Stimulated activated CD4-positive, alpha-beta T cell treated with anti-CD3 and anti-CD28 coated beads, Interleukin-1b, Interleukin-23, amount 100 ng/mL, for 48 hours (primary cell): ENCODE measurements at places on chromosomes 1 and 21.

GRCh38 chr1:4305526-4306301 lies 348.7 kb upstream of the AJAP1 start:
- DNase-seq, result no peak

- no peak for DNase-seq
Observed at GRCh38 chr1:53628286-53628955, 110.5 kb downstream of the GLIS1 start.

DNA sequence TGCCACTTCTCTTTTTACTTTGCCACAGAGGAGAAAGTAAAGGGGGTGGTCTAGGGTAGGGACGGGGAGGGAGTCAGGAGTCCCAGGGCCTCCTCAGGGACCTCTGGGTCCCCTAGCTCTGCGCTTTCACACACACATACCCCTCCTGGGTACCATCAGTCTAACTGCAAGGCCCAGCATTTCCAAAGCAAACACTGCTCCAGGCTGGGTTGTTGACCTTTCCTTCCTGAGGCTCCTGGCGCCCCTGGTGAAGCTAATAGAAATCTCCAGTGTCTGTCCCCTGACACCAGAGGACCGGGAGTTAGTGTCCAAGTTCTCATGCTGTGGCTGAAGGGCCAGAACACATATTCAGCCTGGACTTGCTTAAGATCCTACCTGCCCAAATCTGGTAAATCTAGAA lies 3.9 kb downstream of the TMEM63A start:
- DNase-seq, result no peak

GRCh38 chr1:172122381-172122780 lies 281.1 kb downstream of the DNM3 start:
- no peak for DNase-seq

- no peak for DNase-seq
Observed at GRCh38 chr1:15609631-15610030, 7.6 kb upstream of the DDI2 start.

GRCh38 chr1:168285521-168285790 lies 4.8 kb downstream of the TBX19 start:
- no peak for DNase-seq

GRCh38 chr1:108669679-108670078 lies 8.8 kb upstream of the HENMT1 start:
- no peak for DNase-seq

GRCh38 chr1:205122489-205122882 lies 708 bp upstream of the RBBP5 start:
- no peak for DNase-seq

- DNase-seq, result no peak
Observed at GRCh38 chr1:54273092-54273794, 73.3 kb downstream of the MRPL37 start.

DNA sequence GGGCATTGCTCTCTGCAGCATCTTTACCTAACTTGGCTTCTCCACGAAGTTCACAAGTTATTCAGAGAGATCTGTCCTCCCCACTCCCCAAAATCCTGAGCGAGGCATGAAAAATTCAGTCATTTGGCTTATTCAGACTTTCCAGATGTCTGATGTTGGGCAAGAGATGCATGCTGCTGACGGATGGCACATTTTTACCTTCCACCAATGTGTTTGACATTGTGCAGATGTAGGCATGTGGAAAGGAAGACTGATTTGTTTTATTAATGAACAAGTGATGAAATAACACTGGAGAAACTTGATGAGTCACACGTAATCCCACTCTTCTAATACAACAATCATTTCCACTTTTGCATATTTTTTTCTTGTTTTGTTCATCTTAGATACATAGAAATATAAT lies 86.7 kb downstream of the C1orf94 start:
- no peak for DNase-seq

- DNase-seq, result no peak
Observed at GRCh38 chr1:54460351-54460750, 54.2 kb upstream of the SSBP3 start.

GRCh38 chr1:230265200-230266115 lies 160.7 kb downstream of the PGBD5 start:
- DNase-seq, result no peak

DNA sequence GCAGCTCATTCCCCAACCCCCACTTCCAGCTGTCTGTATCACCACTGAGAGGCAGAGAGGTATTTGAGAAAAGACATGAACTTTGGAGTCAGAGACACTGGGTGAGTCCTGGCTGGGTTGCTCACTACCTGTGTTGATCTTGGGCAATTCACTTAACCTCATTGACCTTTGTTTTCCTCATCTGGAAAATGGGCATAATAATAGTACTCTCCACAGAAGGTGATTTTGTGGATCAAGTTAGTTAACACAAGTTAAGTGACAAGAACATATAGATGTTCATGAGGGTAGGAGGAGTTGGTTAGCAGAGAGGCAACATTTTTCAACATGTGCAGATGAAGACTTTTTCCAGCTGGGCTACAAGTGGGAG lies 17.1 kb upstream of the ETV3L start:
- no peak for DNase-seq

GRCh38 chr1:72000809-72001208 lies 281.5 kb downstream of the NEGR1 start:
- DNase-seq, result no peak

DNA sequence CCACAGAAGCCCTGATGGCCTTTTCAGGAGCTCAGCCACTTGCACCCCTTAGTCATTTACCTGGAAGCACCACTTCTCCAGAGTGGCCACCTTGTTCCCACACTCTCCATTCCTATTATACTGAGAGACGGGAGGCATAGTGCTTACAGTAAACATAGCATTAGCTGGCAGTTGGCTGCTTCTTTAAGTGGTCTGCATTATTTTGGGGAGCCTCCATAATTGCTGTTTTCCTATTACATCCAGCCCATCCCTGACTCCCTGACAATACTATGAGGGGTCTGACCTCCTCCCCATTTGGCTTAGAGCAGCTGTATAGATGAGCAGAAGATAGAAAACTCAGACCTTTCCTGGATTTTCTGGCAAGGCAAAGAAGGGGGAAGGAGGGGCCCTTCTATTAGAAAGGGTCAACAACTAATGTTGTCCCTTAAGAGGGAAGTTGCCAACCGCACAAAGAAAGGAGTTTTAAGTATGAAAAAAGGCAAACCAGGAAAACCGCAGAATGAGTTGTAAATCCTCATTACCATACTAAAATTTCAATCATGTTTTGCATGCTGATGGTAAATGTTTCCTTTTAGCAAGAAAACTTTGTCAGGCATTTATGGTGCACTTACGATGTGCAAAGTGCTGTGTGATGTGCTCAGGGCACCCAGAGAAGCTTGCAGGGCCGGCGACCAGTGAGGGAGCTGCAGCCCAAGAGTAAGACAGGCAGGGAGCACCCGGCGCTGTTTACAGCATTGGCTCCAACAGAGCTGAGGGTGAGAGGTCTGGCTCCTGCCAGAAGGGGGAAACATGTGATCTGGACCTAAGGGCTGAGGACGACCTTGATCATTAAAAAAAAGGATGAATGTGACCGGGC lies 167.3 kb downstream of the ZZZ3 start:
- no peak for DNase-seq

GRCh38 chr1:70034403-70034802 lies 171.0 kb downstream of the LRRC40 start:
- DNase-seq, result no peak

GRCh38 chr1:26158908-26159742 lies at the start of gene FAM110D:
TSS of gene FAM110D (plus strand) at chr1:26159079. CDS start at chr1:26161292, 2,213 bp downstream.
- DNase-seq, result no peak

DNA sequence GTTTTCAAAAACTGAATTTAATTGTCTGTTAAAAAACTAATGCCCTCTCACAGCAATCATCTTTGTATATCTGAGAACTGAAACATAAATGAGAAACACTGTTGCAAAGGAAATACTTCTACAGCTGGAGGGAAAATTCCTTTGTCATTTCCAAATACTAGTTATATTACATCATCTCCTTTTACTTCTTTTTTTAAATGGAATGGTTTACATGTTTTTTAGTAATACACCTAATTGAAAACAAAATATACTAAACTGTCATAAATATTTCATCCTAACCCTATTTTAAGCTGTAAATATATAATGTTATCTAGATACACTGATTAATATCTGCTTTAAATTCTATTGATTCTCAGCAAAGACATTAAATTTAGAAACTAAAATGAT lies 19.1 kb downstream of the CDC42BPA start:
- no peak for DNase-seq

- no peak for DNase-seq
Observed at GRCh38 chr1:10671622-10672342, 124.7 kb downstream of the CASZ1 start.

- no peak for DNase-seq
Observed at GRCh38 chr1:169309178-169310166, 58.1 kb downstream of the NME7 start.

GRCh38 chr1:63126104-63126503 lies 196.3 kb upstream of the FOXD3 start:
- DNase-seq, result no peak

- no peak for DNase-seq
Observed at GRCh38 chr21:15932726-15933125, 202.9 kb downstream of the USP25 start.

DNA sequence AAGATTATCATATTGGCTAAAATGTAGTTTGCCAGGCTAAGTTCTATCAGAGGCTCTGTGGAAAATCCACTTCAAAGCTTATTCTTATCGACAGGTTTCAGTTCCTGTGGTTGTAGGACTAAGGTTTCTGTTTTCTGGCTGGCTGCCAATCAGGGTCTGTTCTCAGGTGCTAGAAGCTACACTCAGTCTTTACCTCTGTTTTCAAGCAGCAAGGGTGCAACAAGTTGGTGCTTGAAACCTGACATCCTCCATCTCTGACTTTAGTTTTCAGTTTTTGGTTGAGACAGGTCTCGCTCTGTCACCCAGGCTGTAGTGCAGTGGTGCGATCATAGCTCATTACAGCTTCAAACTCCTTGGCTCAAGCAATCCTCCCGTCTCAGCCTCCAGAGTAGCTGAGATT lies 15.3 kb upstream of the TMCO2 start:
- peak; percentile 70 for DNase-seq

GRCh38 chr21:41425954-41426675 lies at the start of gene MX1:
TSS of gene MX1 (plus strand) at chr21:41426239. CDS start at chr21:41432071, 5,832 bp downstream.
- peak; percentile 87 for DNase-seq

- no peak for DNase-seq
Observed at GRCh38 chr1:37186246-37186756, 152.0 kb upstream of the GRIK3 start.

GRCh38 chr21:34603002-34603709 lies 11.8 kb downstream of the RCAN1 start:
- DNase-seq, result peak; percentile 64

DNA sequence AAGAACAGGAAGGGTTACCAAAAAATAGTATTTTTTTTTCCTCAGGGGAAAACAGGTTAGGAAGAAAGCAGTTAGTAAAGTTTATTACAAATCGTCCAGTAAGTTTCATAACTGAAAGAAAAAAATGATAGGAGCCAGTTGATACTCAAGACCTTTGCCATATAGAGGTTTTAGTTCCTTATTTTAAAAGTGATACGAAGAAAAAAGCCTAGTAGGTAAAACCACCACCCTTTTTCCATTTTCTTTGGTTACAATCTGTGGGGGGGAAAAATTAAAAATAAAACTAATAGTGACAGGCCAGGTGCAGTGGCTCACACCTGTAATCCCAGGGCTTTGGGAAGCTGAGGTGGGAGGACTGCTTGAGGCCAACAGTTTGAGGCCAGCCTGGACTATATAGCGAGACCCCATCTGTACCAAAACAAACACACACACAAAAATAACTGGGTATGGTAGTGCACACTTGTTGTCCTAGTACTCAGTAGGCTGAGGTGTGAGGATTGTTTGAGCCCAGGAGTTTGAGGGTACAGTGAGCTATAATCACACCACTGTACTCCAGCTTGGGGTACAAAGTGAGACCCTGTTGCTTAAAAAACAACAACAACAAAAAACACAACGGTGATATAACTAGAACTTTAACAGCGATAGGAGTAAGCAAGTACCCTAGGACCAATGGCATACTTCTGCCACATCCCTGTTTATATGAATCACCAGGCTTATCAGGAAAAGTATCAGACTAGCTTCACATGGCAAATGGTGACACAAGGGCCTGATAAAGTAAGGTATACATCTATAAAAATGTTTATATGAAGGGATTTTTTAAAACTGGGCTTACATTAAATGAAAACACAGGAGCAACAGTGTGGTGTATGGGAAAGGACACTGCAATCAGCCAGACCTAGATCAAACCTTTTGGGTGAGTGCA lies 5.4 kb downstream of the TMEM59 start:
- no peak for DNase-seq

GRCh38 chr1:8293641-8294169 lies 24.2 kb upstream of the SLC45A1 start:
- no peak for DNase-seq

GRCh38 chr1:9080705-9081291 lies 11.4 kb upstream of the SLC2A5 start:
- no peak for DNase-seq

GRCh38 chr1:40977716-40978115 lies 1.8 kb upstream of the CTPS1 start:
- DNase-seq, result no peak

DNA sequence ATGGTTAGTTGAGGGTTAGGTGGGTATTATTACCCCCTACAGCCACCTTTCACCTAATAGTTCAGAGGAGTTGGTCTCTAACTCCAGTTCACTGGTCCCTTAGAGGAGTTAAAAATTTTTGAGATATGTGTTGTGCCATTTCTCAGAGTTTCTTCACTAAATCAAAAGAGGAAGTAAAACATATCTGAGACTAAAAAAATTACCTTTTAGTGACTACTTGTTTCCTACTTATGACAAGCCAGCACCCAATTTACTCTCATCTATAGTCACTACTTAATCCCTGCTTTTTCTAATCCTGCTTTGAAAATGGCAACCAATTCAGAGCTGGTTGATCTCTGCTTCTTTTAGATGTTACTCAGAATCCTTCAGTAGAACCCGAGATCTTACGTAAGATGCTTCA lies 1316.8 kb upstream of the B3GALT2 start:
- no peak for DNase-seq

DNA sequence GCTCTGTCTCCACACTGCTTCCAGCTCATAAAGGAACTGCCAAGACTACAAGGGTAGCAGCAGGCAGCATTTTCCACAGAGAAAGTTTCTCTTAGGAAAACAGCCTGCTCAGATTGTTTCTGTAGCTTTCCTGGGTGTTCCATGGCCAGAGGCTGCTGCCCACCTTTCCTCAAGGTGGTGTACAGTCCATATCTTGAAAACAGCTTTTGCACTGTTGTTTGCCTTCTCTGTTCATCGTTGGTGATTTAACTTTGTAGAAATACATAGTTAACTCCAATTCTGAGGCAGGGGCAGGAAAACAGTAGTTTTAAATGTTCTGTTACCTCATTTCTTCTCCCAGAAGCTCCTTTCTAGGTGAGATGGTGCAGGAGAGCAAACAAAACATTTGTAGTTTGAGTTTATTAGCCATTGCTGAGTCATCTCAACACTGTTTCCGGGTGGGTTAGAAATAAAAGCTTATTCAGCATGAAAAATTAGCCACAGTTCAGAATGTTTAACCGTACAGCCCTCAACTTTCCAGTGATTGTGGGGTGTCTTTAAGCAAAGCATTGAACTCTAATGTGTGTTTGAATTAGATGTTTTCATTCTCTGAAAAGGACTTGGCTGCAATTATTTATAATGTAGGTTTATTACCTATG lies 41.7 kb downstream of the DIP2A start:
- no peak for DNase-seq

DNA sequence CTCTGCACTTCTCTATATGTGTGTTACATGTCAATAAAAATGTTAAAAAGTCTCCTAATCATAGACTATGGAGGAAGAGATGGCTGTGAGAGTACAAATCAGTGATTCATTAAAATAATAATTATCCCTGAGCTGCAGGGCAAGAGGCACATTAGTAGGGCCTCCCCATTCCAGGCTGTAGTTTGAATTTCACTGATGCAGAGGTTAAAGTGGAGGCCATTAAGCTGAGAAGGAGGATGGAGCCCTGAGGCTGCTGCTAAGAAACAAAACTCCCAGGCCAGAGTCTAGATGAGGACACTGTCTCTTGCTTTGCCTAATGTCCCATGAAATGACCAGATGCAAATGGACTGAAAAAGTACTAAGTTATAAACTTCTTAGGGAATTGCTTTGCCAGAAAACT lies 89.1 kb upstream of the WDR26 start:
- DNase-seq, result no peak
